ENCODE measurements at places on chromosomes 3 and 15.

DNA sequence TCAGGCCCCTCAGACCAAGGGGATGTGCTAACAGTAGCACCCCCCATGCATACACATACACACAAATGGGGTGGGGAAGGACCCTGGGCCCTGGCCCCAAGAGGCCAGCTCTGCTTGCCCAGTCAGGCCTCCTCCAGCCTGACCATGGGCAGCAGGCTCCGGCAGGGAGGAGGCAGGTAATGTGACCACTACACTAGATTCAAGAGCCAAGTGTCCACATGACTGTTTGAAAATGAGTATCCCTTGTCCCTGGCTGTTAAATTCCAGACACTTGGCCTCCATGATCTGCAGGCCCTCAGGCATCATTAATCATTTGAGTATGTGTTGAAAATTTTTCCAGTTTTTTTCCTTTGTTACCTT lies 13.9 kb upstream of the GNAI2 start:
- DNase-seq = no peak

GRCh38 chr3:174498638-174499037 lies 360.5 kb upstream of the NAALADL2 start:
- no peak for DNase-seq

DNA sequence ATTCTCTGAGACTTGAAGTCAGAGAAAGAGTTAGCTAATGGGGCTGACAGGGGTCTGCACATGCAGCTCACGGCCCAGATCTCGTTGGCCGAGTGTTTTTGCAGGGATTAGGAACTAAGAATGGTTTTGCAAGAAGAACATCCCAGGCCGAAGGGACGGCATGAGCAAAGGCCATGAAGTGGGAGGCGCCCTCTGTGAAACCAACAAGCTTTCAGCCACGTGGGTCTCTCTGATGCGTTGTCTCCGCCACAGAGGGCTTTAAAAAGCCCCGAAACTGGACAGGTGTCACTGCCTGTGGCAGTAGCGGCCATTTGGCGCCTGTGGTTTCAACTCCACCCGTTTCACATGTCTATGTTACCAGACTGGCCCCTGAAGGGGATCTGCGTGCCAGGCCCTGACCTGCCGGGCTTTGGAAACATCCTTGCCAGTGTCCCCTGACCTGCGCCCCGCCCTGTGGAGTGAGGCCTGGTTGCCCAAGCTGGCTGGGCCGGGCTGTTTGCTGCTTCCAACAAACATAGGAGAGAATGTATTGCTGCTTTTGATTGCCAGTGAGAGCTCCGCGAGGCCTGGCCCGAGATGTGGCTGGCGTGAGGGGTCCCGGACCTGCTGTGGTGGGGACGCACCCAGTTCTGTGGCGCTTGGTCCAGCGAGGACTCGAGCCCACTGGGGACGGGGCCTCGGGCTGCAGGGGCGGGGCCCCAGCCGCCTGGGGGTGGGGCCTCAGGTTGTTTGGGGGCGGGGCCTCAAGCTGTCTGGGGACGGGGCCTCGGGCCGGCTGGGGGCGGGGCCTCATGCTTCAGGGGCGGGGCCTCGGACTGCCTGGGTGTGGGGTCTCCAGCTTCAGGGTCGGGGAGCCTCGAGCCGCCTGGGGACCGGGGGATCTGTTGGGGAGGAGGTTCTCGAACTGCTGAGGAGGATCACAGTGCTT lies 30.4 kb downstream of the GOLGA6L2 start:
- DNase-seq = no peak

DNA sequence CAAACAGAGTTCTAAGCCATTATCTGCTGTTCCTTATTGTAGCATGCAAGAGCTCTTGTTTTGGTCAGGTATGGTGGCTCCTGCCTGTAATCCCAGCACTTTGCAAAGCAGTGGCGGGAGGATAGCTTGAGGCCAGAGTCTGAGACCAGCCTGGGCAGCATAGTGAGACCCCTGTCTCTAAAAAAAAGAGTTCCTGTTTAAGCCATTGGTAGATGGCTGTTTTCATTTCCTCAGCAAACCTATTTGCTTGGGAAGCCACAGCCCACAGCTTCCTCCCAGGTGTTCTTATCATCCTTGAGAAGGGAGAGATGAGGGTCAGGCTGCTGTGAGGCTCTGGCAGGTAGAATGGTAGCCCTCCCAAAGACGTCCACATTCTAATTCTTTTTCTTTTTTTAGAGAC lies 24.4 kb upstream of the FAM81A start:
- DNase-seq = no peak

- no peak for DNase-seq
Observed at GRCh38 chr3:38646630-38647029, 2.9 kb downstream of the SCN5A start.

- DNase-seq = no peak
Observed at GRCh38 chr3:182617500-182617899, 175.8 kb upstream of the ATP11B start.

DNA sequence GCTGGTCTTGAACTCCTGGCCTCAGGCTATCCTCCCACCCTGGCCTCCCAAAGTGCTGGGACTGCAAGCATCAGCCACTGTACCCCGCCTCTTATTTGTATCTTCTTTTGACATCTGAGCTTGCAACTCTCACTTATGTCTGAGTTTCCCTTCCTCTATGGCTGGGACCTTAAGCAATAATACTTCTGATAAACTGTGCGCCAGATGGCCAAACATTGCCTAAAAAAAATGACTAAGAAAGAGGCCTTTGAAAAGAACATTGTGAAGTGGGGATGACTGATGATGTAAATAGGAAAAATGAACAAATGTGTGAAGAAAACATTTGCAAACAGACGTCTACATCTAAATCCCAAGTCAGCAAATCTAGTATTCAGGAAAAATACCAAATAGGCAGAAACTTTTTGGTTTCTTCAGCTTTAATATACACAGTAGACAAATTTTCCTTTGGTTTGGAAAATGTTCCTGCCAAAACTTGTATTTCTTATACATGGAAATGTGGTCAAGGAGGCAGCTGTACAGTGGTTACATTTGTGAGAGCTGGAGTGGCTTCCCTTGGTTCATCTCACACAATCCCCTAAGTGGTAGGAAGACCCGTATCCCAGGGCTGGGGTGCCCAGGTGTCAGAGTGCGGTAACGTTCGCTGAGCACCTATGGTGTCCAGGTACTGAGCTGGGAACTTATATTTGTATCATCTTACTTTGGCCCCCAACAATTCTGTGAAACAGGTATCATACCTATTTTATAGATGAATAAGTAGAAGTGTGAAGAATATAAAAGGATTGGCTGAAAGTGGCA lies 11.6 kb upstream of the TFRC start:
- no peak for DNase-seq

DNA sequence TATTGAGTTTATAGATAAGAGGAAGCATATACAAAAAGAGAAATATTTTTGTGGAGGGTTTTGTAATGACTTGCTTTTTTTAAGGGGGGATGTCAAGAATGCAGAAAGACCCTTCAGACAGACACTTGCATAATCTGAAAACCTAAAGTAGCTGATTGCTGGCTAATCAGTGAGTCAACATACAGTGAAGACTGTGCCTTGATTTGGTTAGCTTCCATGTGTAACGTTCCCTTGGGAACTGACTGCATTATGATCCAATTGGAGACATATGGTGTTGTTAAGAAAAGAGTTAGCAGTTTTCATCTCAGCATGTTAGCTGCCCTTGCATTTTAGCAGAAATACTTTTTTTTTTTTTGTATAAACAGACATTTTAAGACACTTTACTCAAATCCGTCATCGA lies 483.2 kb downstream of the RBMS3 start:
- DNase-seq = no peak

DNA sequence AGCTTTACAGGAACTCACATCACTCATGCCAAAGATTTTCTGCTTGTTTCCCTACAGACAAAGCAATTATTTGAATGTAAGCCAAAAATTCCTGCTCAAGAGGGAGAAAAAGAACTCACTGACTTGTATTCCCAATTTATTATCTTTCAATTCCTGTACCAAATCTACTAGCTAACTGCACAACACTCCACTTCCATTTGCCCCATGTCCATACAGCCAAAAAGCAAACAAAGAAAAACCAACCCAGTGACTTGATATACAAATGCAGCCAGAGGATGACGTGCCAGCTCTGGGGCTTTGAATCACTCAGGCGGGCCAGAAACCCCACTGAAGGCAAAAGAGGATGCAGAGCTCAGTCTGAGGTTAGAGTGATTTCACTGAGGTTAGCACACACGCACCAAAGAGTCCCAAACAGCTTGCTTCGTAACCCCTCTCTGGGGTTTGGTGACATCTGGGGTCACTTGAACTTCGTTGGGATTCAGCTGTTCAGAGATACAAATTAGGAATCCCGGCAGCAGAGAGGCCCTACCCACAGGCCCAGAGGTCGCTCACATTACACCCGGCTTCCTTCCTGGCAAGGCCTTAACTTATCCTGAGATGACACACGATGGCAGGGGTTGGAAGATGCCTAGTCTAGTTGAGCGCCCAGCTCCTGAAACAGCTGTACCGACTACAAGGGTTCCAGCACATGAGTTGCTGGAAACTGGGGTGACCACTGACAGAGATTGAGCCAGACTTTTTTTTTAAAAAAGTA lies 1.6 kb downstream of the RFTN1 start:
- peak; percentile 94 for DNase-seq

Data from GM12864 (cell line).